ENCODE measurements at places on chromosomes 7 and 10.

DNA sequence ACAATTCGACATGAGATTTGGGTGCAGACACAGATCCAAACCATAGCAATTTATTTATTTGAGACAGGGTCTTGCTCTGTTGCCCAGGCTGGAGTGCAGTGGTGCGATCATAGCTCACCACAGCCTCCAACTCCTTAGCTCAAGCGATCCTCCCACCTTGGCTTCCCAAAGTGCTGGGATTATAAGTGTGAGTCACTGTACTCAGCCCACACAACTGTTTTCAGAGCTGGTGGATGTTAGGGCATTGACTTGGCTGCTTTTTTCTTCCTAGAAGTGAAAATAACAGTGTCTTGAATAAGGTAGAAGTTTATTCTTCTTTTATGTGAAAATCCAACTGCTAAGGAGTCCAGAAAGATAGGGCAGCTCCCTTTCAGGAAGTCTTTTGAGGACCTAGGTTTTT lies 132.1 kb downstream of the CCDC3 start:
- DNase-seq, result no peak

GRCh38 chr10:61857746-61858145 lies 43.8 kb upstream of the ARID5B start:
- no peak for DNase-seq

GRCh38 chr7:128067983-128068382 lies 36.7 kb upstream of the LRRC4 start:
- no peak for DNase-seq

GRCh38 chr10:103814105-103814504 lies 41.3 kb downstream of the SH3PXD2A start:
- DNase-seq, result no peak

GRCh38 chr10:82874671-82875070 lies 999.7 kb downstream of the NRG3 start:
- no peak for DNase-seq

GRCh38 chr7:67631476-67631875 lies 634.8 kb downstream of the TYW1 start:
- DNase-seq, result no peak

GRCh38 chr7:142690554-142691182 lies 58.6 kb upstream of the PRSS1 start:
- DNase-seq, result no peak

- DNase-seq, result no peak
Measured at GRCh38 chr7:94280851-94281250, 113.8 kb upstream of the COL1A2 start.

GRCh38 chr7:46569133-46569465 lies 648.0 kb upstream of the IGFBP3 start:
- no peak for DNase-seq

- DNase-seq, result no peak
Measured at GRCh38 chr10:28925121-28925663, 247.9 kb downstream of the BAMBI start.

GRCh38 chr7:13188236-13188805 lies 500.9 kb downstream of the ARL4A start:
- no peak for DNase-seq

DNA sequence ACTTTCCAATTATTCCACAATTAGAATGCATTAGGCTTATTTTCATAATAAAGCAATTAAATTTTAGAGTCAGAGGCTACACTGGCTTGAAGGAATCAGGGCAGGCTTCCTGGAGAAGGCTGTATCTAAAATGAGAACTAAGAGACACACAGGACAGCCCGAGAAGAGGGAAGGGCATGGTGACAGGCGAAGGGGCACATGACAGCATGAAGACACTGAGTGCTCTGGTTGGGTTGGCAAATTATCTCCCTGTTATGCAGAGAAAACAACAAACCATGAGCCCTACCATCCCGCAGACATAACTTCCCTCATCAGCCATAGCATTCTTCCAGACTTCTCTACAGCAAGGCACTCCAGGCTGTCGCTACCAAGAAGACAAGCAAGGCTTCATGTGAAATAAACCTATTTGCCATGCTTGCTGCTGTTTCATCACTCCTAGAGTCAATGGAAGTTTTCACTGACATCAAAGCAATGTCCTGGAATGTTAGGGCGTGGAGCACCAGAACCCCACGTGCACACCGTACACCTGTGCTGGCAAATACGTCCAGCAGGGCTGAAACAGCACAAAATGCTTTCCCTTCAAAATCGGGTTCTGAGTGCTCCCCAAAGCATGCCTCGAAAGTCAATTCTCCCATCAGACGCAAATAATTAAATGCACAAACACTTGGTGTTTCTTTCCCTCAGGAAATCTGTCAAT lies 21.3 kb downstream of the VOPP1 start:
- DNase-seq, result no peak

GRCh38 chr7:32479574-32480200 lies 10.5 kb downstream of the LSM5 start:
- DNase-seq, result no peak

DNA sequence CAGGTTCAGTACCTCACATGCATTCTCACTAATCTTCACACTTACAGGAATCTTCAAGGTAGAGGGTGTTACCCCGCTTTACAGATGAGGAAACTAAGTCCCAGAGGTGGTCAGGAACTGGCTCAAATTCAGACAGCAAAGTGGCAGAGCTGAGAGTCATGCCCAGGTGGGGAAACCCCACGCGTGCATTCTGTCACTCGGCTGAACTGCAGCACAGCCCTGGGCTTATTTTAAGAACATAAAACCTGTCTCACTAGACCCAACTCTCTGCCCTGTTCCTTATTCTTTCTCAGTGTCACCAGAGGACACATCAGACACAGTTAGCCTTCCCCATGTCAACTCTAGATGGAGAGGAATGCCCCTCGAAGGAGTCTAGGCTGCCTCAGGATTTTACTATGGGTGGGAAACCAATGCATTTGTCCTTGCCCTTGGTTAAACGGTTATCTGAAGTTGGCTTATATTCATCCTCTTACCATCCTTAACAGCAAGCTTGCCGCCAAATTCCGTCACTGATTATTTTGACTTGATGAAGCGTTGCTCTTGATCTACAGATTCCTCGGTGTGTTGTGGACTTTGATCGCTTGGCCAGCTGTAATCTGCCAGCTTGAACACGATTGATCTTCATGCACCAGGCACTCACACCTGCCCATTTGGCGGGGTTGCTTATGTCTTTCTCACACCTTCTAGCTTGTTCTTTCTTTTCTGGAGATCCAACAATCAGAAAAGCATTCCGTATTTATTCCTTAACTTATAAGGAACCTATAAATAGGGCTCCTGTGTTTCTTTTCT lies 627.9 kb downstream of the SDK1 start:
- no peak for DNase-seq

- DNase-seq, result no peak
Measured at GRCh38 chr7:57774300-57774699, 324.3 kb downstream of the ZNF716 start.

- DNase-seq, result no peak
Measured at GRCh38 chr7:98900815-98901214, 22.5 kb downstream of the TRRAP start.

- DNase-seq, result no peak
Measured at GRCh38 chr7:157269341-157270059, 67.3 kb upstream of the DNAJB6 start.

- no peak for DNase-seq
Measured at GRCh38 chr7:69684369-69685292, 86.4 kb downstream of the AUTS2 start.

GRCh38 chr10:77318739-77319138 lies 318.9 kb downstream of the KCNMA1 start:
- DNase-seq, result no peak

GRCh38 chr10:61390851-61391250 lies 62.3 kb downstream of the TMEM26 start:
- DNase-seq, result no peak

GRCh38 chr10:1577373-1577770 lies 160.0 kb downstream of the ADARB2 start:
- DNase-seq, result no peak

- no peak for DNase-seq
Measured at GRCh38 chr7:116578526-116578925, 53.7 kb downstream of the CAV1 start.

DNA sequence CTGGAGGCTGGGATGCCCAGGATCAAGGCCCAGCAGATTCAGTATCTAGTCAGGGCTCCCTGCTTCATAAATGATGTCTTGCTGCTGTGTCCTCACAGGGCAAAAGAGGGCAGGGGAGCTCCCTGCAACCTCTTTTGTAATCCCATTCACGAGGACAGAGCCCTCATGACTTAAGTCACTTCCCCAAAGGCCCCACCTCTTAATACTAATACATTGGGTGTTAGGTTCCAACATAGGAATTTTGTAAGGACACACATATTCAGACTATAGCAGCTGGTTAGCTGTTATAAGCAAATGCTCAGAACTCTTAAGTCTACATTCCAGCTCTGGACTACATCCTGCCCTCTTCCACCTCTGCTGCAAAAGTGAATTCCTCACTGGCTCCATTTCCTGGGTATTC lies 63.0 kb downstream of the VOPP1 start:
- DNase-seq, result no peak

DNA sequence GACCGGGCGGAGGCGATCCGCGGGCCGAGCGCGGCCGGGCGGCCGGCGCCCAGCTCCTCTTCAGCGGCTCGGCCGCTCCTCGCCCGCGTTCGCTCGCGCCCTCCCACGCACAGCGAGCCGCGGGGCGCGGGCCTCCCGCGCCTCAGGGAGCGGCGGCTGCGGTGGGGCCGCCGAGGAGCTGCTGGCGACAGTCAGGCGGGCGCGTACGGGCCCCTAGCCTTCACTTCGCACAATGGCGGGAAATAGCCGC lies at the start of gene MCMBP:
Gene MCMBP (minus strand): TSS at position 234 of the 250 bp plus-strand sequence. CDS start 259 bp downstream, outside the sequence.
- no peak for DNase-seq

DNA sequence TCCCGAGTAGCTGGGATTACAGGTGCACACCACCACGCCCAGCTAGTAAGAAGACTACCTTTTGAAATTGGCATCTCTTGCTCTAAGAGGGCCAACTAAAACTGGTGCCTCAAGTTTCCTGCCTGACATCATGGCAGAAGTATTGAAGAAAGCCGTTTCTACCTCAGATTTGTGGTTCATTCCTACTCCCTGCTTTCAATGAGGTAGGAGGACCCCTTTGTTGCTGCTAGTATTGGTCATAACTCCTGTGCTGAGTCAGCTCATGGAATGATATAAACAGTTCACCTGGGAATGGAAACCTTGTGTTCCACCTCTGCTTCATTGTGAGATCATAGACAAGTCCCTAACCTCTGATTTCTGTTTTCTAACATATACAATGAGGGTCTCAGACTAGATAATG lies 82.8 kb downstream of the CDK6 start:
- no peak for DNase-seq

- DNase-seq, result no peak
Measured at GRCh38 chr7:48760528-48761265, 163.7 kb upstream of the CDC14C start.

- no peak for DNase-seq
Measured at GRCh38 chr10:133099571-133099970, 11.8 kb downstream of the ADGRA1 start.

DNA sequence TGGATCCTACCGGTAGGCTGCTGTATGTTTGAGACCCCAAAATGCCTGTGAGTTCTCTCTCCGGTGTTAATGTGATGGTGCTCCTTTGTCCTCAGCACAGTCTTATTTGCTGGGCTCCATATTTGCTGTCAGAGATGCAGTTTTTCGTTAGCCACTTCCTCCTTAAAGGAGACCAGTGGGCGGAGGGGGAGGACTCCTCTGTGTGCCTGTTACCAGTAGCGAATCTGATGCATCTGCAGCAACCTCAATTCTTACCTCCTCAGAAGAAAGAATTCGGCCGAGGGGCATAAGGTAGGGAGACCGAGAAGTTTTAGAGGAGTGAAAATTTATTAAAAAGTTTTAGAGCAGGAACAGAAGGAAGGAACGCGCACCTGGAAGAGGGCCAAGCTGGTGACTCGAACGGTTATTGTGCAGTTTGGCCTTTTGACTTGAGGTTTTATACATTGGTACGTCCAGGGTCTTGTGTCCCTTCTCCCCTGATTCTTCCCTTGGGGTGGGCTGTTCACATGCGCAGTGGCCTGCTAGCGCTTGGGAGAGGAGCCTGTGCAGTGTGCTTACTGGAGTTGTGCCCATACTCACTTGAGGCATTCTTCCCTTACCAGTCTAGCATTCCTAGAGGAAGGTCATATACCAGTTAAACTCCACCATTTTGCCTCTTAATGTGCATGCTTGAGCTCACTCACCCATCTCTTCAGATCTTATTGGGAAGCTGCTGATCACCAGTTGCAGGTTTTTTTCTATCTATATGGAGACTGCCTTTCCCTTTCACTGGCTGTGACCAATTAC lies 49.5 kb downstream of the GNAI1 start:
- no peak for DNase-seq

DNA sequence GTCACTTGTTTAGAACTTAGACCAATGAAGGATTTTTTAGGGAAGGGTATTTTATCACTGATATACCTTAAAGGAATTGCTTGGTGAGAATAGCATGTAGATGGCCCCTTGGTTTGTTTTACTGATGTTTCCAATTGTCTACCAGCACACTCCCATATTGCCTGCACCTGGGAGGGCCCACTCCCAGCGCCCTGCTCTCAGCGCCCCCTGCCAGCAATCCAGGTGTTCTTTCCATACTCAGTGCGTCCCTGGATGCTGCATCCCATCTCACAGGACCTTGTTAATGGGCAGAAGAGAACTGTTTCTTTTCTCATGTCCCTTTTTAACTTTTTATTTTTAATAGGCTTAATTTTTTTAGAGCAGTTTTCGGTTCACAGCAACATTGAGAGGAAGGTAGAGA lies 24.1 kb upstream of the SFRP5 start:
- DNase-seq, result no peak

DNA sequence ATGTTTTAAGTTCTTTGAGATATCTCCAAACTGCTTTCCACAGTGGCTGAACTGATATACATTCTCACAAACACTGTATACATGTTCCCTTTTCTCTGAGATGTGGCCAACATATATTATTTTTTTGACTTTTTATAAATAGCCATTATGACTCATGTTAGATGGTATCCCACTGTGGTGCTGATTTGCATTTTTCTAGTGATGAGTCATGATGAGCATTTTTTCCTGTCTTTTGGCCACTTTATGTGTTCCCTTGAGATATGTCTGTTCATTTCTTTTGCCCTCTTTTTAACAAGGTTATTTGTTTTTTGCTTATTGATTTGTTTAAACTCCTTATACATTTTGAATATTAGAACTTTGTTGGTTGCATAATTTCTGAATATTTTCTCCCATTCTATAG lies 1055.1 kb downstream of the NXPH1 start:
- DNase-seq, result no peak

- DNase-seq, result no peak
Measured at GRCh38 chr7:96920713-96921112, 84.6 kb upstream of the DLX6 start.

Measured in stimulated activated CD8-positive, alpha-beta memory T cell treated with anti-CD3 and anti-CD28 coated beads, Interleukin-2, amount 100 ng/mL, for 1 hour (primary cell).